Stimulated activated CD8-positive, alpha-beta memory T cell treated with anti-CD3 and anti-CD28 coated beads, Interleukin-4, amount 100 ng/mL, for 4 hours (primary cell): ENCODE measurements at places on chromosomes 5 and 9.
A peak's percentile ranks its signal among the peaks of the same experiment; 100 is the strongest.

- DNase-seq, result no peak
These were observed 7.8 kb upstream of the LCN9 start for GRCh38 chr9:135655317-135655716.

GRCh38 chr5:179610109-179610902, 13.2 kb downstream of the HNRNPH1 start:
- no peak for DNase-seq

GRCh38 chr5:43137326-43137725, 16.6 kb downstream of the ZNF131 start:
- DNase-seq, result no peak

- peak; percentile 29 for DNase-seq
These were observed 11.5 kb downstream of the SARDH start for GRCh38 chr9:133726401-133727276.

- no peak for DNase-seq
These were observed 30.9 kb upstream of the ABLIM3 start for GRCh38 chr5:149110406-149110805.

DNA sequence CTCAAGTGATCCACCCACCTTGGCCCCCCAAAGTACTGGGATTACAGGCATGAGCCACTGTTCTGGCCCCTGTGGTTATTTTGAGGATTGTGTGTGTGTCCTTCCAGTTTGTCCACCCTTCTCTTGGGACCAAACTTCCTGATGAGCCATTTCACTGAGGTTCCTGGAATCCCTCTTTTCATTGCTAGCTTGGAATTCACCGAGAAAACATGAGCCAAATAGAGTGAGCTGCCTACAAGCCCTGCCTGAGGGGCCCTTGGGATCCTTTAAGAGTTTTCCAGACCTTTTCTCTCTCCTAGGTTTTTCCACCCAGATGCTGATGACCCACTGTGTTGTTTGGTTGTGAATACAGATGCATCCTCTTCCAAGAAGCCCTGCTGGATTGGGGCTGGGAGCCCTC, 13.2 kb upstream of the KIF12 start:
- no peak for DNase-seq

- no peak for DNase-seq
These were observed 736.7 kb upstream of the RIOK2 start for GRCh38 chr5:97919719-97920118.

- no peak for DNase-seq
These were observed 337.5 kb upstream of the ZNF608 start for GRCh38 chr5:125083981-125084380.

- DNase-seq, result peak; percentile 33
These were observed 899 bp upstream of the RAPGEF6 start for GRCh38 chr5:131635684-131636572.

DNA sequence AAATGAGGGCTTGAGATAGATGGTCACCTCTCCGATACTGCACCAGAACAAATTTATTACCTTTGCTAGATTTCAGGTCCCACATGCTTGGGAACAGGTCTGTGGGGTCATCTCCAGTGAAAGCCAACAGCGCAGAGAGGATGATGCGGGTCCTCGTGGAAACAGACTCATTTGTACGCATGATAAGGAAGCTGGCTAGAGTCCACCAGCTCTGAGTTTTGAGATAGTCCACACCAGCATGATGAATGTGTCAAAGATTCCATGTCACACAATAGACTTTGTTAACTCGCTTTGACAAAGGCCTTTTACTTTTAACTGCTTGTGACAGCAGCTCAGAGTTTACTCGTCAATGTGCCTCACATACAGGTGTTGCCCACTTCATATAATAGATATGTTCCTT, 105.4 kb upstream of the TBCA start:
- no peak for DNase-seq

DNA sequence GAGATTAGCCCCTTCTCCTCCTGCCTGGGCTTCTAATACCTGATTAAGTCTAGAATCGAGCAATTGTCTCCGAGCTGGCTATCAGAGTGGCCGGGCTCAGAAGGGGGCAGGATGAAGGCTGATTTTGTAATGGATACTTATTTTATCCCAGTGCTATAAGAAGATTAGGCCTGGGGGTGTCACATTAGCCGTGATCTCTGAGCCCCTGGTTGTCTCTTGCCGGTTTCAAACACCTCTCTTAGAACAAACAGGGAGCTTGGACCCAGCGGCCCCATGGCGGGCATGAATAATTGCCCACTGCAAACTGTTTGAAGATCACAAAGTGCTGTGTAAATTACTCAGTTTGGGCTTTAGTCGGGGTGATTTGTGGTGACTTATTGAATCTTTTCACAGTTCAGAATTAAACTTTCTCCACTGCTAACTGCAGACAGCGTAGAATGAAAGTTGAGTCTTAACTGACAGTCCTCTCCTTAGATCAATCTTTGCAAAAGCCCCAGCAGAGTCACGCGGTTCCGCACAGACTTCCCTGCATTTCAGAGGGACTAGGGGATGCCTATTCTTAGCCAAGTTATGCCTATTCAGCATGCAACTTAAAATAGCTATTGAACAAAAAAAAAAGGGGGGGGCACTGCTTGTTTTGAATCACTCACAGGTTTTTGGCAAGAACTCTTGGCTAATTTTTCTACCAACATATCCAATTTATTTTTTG, 200.6 kb upstream of the IRX1 start:
- no peak for DNase-seq

DNA sequence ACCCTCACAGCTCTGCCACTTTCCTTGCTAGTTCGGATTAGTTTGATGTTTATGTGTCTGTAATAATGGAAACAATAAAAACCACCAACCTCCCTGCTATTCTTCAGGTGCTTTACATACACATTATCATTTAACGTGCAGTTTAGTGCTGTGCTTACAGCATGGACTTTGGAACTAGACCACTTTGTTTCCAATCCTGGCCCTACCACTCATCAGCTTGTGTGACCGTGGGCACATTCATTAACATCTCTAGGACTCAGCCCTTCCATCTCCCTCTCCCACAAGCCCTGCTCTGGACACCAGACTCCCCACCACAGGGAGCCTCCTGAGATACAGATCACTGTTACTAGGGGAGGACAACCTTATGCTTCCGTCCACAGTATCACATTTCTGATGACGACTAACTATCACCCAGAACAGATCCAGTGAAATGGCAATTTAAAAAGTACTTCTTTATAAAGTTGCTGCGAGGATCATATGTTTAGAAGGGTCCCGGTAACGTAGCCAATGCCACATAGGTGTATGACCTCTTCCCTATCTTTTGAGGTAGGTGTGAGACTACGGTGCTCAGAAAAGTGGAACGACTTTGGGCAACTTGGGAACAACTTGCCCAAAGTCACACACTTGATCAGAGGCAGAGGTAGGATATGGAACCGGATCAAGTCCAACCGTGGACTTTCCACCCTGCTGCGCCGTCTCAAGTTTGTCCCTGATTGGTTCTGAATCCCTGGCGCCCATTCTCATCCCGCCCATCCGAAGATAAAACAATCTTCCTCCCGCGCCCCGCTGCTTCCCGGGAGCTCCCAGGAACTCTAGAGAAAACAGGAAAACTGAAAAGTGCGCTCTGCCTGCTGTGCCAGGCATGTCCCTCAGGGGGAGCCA, 132.4 kb upstream of the NIPBL start:
- DNase-seq, result no peak

GRCh38 chr9:105194234-105194633, 50.2 kb upstream of the SLC44A1 start:
- no peak for DNase-seq

- DNase-seq, result no peak
These were observed 77.8 kb downstream of the BAAT start for GRCh38 chr9:101307051-101307450.

GRCh38 chr9:135641047-135641446, 1.7 kb upstream of the GLT6D1 start:
- DNase-seq, result no peak

DNA sequence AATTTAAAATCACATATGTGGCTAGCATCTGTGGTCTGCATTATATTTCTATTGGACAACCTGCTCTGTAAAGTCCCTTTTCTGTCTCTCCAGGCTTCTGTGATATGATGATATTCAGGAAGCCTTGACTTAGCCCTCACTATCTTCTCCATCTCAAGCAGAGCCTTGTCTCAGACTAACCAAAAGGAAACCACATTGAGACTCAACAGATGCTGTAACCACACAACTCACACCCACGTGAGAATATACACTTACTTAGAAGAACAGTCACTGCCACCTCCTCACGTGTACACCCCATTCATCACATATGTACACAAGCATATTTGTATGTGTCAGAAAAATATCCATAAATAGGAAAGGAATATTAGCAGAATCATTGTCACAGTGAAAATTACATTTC, 33.6 kb downstream of the HTR4 start:
- DNase-seq, result no peak

- DNase-seq, result no peak
These were observed 50.3 kb upstream of the SPTLC1 start for GRCh38 chr9:92165484-92165883.

- DNase-seq, result no peak
These were observed 17.6 kb upstream of the NDST1 start for GRCh38 chr5:150490296-150490669.
